ENCODE measurements at places on chromosomes 1 and 21. TPM values are rescaled to one million over a fixed set of nuclear protein-coding genes. Genes with fewer than 3 reads are reported as not detected.

The HUNK gene
- total RNA-seq: not detected

The AMY1C gene
- total RNA-seq: not detected

The RPL11 gene
- total RNA-seq: 1,417 TPM

The OR2G6 gene
- total RNA-seq: not detected

The GCSAML gene
- total RNA-seq: 0.14 TPM

The S100A7A gene
- not detected for total RNA-seq

DNA sequence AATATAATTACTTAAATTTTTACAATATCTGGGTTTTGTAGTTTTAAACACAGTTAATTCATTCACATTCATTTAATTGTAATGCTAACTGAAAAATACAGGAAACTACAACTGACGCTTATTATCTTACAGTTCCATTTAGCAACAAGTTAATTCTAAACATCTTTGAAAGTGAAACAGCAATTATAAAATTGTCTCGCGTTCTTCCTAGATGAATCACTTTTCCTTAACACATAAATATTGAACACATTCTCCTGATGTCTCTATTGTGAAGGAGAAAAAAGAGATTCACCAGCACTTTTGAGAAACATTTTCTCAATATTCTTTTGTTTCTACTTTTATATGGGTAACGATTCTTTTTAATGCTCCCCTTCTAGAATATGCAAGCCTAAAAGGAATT lies 6.4 kb downstream of the PTGFR start:
- no peak for DNase-seq

DNA sequence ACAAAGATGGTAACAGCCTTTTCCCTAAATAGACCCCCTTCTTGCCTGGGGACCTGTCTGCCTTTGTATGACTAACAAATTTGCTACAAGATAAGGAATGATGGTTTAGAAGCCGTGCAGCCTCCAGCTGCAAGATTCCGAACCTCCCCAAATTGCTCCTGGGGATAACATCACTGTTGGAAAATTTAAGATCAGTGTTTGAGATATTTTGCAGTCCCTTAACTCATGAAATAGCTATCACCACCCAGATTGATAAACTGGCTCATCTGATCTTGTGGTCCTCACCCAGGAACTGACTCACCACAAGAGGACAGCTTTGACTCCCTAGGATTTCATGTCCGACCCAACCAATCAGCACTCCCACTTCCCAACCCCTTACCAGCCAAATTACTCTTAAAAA lies 254.7 kb downstream of the USH2A start:
- no peak for DNase-seq

GRCh38 chr1:40742363-40743061 lies 41.1 kb upstream of the KCNQ4 start:
- peak; percentile 20 for DNase-seq

GRCh38 chr1:6438047-6438525 lies 13.5 kb downstream of the ESPN start:
- DNase-seq: peak; percentile 81

DNA sequence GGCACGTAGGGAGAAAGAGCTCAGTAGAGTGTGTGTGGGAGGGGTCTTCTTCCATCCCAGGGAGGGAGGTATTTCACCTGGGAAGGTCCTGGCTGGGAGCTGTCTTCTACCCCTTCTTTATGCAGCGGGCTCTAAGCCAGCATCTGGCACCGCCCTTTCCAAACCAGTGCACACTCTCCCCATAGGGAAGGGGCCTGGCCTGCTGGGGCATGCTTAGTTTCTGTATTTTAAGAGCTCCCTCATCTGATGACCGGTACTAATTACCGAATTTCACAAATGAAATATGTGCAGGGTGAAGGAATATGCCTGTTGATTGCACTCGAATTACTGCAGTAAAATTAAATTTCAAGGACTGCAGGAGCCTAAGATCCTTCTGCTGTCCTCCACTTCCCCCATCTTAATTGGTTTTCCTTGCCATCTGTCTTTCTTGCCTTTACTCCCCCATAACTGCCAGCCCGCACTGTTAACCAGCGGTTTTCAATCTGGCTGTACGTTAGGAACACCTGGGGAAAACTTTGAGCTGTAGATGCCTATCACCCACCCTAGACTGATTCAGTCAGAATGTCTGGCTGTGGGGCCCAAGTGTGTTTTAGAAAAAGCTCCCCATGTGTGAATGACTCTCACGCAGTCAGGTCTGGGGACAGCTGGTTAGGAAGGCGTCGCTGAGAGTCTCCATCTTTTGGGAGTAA lies 20.1 kb downstream of the GALNT2 start:
- DNase-seq: no peak

GRCh38 chr1:245380790-245381535 lies 226.2 kb downstream of the KIF26B start:
- DNase-seq: no peak

- DNase-seq: no peak
Observed at GRCh38 chr1:204353213-204353910, 6.4 kb downstream of the PLEKHA6 start.

DNA sequence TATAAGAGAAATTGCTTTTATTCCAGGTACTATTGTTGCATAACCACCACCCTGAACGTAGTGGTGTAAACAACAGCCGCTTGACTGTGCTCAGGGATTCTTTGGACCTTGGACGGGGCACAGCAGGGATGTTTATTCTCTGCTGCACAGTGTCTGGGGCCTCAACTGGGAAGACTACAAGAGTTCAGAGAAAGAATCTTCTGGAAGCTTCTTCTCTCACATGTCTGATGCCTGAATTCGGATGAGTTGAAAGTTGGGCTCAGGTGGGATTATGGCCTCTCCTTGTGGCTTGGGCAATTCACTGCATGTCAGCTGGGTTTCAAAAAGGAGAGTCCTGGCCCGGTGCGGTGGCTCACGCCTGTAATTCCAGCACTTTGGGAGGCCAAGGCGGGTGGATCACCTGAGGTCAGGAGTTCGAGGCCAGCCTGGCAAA lies 19.0 kb upstream of the SSBP3 start:
- no peak for DNase-seq

- DNase-seq: no peak
Observed at GRCh38 chr1:220137019-220137786, 43.3 kb downstream of the IARS2 start.

GRCh38 chr1:228022571-228023293 lies 15.9 kb downstream of the WNT3A start:
- DNase-seq: no peak

- DNase-seq: no peak
Observed at GRCh38 chr1:68280286-68280685, 48.0 kb upstream of the WLS start.

DNA sequence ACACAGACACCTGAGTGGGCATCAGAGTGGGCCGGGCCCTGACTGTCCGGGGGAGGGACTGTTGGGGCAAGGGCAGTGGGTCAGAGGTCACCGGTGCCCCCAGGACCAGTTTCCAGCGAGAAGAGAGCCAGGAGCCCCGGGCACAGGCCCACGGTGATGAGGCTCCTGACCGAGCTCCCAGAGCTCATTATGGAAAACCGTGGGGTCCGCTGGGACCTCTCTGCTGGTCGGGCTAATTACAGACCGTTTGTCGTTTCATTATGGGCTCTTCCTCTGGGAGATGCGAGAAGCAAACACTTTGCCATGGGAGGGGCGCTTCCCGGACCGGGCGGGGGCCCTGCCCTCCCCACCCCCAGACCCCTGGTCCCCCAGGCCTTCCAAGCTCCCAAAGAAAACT lies 12.0 kb upstream of the TTLL10 start:
- DNase-seq: no peak

GRCh38 chr1:40625476-40626382 lies 39.8 kb downstream of the RIMS3 start:
- DNase-seq: no peak

- DNase-seq: no peak
Observed at GRCh38 chr21:41431788-41432548, 5.9 kb downstream of the MX1 start.

DNA sequence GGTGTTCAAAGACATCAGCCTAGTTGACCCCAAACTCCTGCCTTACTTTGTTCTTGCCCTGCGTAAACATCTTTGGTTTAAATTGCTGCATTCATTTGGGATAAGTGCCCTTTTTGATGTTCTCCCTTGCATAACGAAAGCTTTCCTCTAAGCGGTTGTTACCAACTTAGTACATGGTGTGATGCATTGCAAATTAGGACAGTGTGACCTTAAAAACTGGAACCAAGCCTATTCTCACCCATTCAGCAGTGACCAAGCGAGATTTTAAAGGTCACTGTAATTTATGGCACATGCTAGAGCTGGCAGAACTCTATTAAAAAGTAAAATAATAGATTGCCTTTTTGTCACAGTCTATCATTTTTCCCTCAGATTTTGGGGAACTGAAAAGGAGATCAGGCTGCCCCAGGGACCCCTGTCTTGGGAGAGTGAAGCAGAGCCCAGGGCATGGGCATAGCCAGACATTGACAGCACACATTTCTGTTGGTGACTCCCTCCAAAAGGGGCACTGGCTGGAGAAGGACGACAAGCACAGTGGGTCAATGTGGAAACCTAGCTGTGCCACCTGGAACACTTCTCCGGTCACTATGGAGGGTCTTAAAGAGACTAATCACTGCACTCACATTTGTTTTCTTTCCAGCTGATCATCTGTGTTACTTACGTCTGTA lies 63.9 kb downstream of the KCNK1 start:
- DNase-seq: no peak

Data from activated naive CD4-positive, alpha-beta T cell treated with anti-CD3 and anti-CD28 coated beads, Interleukin-2, amount 50 U/mL, for 72 hours (primary cell).